ENCODE measurements at places on chromosomes 4 and X.

DNA sequence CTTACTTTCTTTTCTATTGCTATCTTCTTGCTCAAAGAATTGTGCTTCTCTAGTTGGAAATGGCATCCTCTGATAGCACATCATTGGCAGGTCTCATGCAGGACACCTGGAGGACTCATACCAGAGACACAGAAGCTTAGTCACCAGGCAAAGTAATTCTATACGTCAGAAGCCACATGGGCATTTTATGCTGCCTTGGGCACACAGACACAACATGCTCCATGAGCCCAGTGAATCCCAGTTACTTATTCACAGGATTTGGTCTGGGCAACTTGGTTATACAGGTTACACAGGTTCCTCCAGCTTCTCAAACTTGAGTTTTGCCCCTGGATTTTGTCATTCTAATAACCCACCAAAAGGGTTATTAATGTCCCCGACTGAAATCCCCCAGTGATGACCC lies 7.1 kb downstream of the RASSF6 start:
- no peak for DNase-seq

- no peak for DNase-seq
Measured at GRCh38 chrX:140360924-140361323, 143.9 kb downstream of the SOX3 start.

GRCh38 chrX:18146954-18147353 lies 73.7 kb downstream of the BEND2 start:
- no peak for DNase-seq

DNA sequence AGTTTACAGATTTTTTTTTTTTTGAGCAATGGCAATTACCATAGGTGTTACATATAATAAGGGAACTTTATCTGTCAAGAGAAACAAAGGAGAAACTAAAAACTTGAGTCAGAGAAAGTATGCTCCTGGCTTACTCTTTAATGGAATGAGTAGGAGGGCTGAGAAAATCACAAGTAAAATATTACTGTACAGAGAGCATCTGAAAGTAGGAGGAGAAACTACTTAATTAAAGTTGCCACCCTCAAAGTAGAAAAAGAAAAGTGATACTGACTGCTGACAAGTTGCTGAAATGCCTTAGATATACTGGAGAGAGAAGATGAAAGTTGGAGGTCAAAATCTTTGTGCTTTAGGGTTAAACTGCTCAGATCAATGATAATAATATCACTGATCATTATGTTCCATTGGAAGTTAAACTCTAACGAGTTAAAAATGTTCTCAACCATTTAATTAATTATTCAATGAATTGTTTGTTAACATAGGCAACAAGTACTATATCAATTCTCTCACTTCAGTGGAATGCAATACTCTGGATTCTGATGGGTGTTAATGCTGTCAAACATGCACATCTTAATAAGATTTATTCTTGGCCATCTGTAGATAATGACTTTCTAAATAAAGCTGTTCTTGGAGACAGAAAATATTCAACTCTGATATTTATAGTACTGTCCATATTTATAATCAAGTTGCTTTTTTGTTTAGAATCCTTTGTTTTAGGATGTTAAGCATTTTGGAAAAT lies 61.2 kb upstream of the CAMK2D start:
- no peak for DNase-seq

- no peak for DNase-seq
Measured at GRCh38 chr4:2402048-2402842, 16.2 kb downstream of the ZFYVE28 start.

GRCh38 chr4:111433441-111433840 lies 711.8 kb upstream of the FAM241A start:
- no peak for DNase-seq

DNA sequence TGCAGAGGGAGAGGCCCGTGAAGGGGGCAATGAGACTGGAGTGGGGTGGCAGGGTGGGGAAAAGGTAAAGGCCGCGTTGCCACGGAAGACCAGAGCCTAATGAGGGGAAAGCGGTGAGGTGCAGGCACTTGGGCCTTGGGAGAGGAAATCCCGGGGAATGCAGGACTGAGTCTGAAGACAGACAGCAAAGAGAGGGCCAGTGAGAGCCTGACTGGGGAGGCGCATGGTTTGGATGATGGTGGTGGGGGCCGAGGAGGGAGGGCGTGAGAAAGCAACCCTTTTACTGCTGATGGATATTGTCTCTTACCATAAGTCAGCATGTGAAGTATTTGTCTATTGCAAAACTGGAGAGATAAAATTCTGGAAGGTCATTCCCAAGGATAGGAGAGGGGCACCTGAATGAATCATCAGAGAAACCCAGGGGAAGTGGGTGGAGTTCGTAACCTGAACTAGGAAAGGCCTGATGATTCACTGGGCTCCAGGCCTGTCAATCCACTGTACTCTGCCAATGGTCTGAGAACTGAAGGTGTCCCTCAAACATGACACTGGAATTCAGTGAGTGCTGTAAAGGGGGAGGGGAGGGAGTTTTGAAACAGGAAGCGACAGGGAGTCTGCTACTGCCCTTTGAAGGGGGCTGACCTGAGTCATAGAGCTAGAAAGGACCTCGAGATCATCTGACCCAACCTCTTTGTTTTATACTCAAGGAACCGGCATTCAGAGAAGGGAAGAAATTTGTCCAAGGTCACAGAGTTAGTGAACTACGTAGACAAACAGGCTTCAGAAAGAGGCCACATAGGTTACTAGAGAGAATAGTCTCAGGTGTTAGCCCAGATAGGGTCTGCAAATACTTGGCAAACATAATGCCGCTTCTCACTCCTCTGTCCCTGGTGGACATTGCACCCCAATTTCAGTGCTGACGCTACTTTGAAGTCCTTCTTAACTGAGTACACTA lies 52.2 kb downstream of the NALF2 start:
- DNase-seq = no peak

- DNase-seq = no peak
Measured at GRCh38 chr4:147580396-147580795, 36.8 kb upstream of the TMEM184C start.

DNA sequence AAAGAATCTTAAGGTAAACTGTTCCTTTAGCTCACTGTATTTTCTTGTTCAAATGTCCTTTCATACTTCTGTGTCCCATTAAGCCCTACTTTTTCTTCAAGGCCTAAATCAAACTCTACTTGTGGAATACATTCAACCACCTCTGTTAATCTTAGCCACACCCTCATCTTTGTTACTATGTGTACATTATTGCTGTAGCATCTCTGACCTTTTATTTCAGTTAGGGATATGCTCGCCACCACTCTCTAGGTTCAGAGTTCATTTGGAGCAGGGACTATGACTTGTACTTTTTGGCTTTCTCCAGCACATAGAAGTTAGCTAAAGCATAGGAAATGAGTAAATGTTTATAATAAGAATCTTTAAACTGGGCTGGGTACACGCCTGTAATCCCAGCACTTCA lies 6.8 kb upstream of the PNPLA4 start:
- DNase-seq = no peak

DNA sequence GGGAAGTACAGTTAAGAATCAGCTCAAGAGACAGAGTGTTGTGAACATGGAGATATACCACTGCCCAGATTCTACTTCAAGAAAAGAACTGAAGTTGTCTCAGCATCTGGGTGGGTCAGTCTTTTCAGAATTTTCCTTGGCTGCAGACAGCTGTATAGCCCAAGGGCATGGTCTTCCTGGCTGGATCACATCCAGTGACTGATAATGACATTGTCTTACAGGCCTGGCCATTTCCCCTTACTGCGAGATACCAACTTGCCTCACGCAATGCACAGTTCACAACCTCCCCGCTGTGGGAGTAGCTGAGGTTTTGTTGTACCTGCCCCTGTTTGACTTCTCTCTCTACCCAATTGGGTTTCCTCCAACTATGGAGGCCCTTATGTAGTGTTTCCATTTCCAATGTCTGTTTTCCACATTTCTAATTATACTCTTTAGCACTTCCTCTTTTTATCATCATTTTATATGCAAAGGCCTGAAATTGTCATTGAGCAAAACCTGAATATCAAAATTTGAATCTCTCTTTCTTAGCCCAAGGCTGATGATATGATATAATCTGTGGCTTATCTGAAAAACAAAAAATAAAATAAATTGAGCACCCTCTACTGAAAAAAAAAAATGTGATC lies 209.1 kb downstream of the NAF1 start:
- no peak for DNase-seq

DNA sequence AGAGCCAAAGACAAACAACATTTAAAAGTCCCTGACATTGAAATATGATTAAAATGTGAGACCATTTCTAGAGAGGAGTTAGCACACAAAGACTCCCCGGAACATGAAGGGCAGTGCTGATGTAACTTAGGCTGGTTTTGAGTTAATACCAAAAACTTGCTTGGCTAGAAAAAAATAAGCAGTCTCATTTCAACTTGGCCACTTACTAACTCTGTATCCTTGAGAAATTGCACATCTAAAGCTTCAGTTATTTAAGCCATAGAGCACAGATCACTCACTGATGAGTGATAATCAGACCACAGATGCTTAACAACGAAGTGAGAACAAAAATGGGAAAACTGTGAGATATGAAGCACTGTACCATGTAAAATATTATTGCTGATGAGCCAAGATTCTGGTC lies 65.9 kb upstream of the MAOA start:
- DNase-seq = no peak

DNA sequence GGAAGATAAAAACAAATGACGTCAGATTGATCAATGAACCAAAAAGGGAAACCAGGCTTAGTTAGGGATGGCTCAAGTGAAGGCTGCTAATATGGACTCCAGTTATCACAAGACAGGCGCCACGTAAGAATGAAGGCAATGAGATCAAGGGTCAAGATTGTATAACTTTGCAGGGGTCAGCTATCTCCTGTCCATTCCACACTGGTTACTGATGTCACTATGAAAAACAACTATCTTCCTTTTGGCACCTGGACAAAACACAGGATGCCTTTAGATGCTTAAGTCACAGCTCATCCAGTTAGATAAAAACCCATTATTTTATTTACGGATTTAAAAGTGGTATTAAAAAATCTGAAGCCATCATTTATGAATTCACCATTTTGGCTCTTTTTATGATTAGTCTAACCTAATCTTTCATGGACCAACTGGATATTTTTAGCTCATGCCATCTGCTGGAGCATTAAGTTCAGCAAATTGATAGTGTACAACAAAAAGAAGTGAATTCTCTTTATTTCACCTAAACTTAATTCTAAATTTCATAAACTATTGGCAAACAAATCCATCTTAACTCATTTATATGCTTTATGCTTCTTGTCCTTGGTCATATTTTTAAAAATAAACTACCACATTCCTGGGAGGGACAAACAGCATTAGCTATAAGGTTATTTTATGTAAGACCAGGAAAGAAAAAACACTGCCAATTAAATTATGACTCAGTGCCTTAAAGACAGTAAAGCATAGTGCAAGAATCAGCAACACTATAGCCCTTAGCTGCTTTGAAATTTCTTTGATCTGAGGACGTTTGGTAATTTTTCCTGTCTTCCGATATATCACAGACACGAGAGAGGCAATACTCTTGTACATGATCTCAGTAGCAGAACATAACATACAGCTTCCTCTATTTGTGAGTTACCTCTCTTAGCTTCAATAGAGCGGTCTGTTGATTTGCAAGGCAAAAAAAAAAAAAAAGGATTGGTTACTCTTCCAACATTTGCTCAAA lies 27.0 kb downstream of the DHX15 start:
- DNase-seq = no peak

GRCh38 chrX:21813612-21814368 lies 25.6 kb upstream of the MBTPS2 start:
- DNase-seq = no peak

- no peak for DNase-seq
Measured at GRCh38 chr4:102552781-102553180, 51.6 kb downstream of the NFKB1 start.

GRCh38 chr4:40040908-40041307 lies 15.7 kb upstream of the N4BP2 start:
- no peak for DNase-seq

GRCh38 chrX:22035236-22035635 lies 3.1 kb downstream of the PHEX start:
- DNase-seq = no peak

- no peak for DNase-seq
Measured at GRCh38 chr4:114109776-114110175, 130.3 kb upstream of the ARSJ start.

- DNase-seq = no peak
Measured at GRCh38 chrX:153642051-153642654, 4.8 kb upstream of the DUSP9 start.

DNA sequence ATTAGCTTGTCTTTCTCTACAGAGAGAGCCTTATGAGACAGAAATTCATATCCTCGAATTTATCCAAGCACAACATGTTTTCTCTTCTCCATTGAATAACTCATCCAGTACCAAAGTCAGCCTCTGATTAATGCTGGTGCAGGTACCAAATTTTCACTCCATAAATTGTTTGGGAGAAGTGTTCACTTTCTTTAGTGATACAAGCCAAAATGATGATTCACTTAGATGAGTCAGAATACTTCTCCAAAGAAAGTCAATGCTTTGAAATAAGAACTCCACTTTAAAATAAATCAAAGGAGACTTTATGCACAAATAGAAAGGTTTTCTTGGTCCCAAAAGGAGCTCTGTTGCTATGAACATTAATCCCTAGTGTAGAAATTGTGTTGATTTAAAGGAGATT lies 60.2 kb downstream of the MAOB start:
- DNase-seq = no peak

DNA sequence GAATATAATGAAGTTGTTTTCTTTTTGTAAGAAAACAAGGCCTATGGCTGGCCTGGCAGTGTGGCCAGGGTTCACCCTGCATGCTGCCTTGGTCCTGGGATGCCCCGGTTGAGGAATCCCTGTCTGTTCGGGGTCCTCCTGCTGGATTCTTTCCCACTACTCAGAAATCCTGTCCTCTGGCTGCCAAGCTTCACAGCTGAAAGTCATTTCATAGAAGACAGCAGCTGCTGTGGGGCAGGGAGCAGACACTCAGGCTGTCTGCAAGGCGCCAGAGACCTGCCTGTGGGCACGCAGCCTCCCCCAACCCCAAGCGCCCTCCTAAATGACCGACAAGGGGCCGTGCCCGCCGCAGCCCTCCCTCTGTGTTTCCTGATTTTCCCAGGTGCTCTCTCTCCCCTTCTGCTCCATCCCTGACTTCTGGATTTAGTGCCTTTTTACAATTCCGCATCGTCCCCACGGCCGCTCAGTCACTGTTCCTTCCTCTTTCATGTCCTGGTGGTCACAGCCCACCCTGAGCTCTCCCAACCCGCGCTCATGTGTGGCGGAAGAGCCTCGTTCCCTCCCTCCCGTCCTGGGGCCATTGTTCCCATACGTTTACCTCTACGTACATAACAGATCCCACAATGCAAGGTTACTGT lies 27.5 kb downstream of the ZFYVE28 start:
- DNase-seq = no peak

- DNase-seq = no peak
Measured at GRCh38 chrX:102745857-102746584, 25.5 kb downstream of the GPRASP3 start.

DNA sequence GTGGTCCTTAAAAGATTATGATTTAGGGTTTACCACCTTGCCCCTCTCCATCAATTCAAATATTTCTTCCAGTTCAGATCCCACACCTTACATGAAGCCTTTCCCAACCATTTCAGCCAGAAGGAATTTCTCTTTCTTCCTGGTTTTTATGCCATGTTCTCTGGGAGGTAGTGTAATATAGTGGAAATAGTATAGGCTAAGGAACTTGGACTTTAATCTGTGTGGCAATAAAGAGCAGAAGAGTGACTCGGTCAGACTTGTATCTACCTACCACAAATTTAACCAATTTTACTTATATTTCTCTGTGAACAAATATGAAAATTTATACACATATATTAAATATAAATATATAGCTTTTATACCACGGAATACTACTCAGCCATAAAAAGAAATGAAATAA lies 18.4 kb upstream of the CISD2 start:
- DNase-seq = no peak

GRCh38 chr4:101199507-101200285 lies 147.6 kb downstream of the PPP3CA start:
- DNase-seq = no peak
